ENCODE measurements at places on chromosomes 11 and 22.

DNA sequence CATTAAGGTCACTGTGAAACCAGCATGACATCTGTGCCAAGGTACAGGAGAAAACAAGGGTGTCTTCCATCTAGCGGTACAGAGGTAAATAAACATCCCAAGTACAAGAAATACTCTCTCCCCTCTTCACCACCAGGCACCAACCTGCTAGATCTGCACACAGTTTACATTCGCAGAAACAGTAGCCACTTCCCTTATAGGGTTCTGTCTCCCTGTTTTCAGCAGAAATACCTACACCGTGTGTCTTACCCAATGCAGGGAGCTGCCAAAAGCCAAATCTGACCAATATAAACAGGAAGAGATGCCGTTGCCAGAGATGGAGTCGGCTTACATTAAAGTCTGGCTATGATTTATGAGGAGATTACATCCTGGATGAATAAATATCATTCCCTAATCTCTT, 1.2 kb downstream of the SCN4B start:
- DNase-seq: no peak

GRCh38 chr11:16494918-16495691, 138.8 kb upstream of the SOX6 start:
- DNase-seq: no peak

- peak; percentile 77 for DNase-seq
Observed at GRCh38 chr11:76208438-76209374, 2.4 kb upstream of the WNT11 start.

GRCh38 chr11:67612751-67613150, 6.0 kb downstream of the NDUFV1 start:
- DNase-seq: no peak

- DNase-seq: no peak
Observed at GRCh38 chr11:1933416-1934334, 13.5 kb upstream of the MRPL23 start.

DNA sequence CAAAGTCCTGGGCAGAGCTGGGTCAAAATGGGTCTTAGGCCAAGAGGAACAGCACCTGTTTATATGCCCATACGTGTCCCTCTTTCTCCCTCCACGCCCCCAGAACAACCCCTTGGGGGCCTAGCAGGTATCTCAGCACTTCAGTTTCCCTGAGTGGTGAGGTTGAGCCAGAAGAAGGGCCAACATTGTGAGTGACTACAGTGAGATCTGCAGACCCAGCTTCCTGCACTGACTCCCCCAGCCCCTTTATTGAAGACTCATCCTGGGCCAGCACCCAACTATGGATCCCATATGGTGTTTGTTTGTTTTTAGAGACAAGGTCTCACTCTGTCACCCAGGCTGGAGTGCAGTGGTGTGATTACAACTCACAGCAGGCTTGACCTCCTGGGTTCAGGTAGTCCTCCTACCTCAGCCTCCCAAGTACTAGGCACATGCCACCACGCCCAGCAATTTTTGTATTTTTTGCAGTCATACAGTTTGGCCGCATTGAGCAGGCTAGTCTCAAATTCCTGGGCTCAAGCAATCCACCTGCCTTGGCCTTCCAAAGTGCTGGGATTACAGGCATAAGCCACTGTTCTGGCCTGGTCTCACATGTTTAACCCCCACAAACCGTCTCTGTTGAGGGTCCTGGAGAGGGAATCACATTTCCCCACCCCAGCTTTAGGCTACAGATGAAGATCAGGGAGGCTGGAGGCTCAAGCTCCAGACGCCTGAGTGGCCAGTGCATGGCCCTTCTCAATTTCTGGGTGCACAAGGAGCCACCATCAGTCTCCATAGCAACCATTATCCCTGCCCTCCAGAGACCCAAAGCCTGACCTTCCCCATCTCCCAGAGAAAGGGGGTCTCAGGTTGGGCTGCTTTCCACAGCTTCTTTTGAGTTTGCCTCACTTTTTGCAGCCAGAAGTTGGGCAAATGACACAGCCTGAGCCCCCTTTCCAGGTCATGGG, 1.7 kb upstream of the LARGE2 start:
- no peak for DNase-seq

DNA sequence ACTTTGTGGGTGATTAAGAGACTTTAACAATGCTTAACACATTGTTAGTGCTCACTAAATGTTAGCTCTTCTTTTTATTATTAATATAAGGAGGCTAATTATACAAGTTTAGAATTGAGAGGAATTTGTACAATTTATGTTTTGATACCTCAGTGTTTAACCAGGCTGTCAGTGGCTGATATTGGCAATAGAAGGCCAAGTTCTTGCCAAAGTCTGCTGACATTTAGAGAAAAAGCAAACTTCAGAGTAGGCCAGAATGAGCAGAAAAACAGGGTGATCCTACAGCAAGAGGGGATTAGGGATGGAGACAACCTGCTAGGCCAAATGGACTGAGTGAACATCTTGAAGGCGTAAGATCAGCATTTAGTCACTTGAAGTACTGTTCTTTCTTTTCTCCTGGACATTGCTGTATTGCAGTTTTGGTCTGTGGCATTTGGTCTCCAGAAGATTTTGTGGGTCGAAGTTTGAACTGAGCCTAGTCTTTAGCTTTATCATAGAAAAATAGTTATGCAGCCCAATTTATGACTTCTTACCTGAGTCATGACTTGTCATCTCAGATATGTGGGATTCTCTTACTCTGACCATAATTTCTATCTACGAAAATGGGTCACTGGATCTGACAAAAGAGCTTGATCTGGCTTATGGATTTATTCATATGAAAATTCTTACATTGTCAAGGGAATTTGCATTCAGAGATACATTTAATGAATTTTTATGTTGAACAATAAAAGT, 9.0 kb downstream of the TRIM44 start:
- DNase-seq: no peak

GRCh38 chr11:19982774-19983495, 177.3 kb downstream of the DBX1 start:
- DNase-seq: no peak

GRCh38 chr22:45242778-45243191, 2.1 kb upstream of the KIAA0930 start:
- DNase-seq: no peak

DNA sequence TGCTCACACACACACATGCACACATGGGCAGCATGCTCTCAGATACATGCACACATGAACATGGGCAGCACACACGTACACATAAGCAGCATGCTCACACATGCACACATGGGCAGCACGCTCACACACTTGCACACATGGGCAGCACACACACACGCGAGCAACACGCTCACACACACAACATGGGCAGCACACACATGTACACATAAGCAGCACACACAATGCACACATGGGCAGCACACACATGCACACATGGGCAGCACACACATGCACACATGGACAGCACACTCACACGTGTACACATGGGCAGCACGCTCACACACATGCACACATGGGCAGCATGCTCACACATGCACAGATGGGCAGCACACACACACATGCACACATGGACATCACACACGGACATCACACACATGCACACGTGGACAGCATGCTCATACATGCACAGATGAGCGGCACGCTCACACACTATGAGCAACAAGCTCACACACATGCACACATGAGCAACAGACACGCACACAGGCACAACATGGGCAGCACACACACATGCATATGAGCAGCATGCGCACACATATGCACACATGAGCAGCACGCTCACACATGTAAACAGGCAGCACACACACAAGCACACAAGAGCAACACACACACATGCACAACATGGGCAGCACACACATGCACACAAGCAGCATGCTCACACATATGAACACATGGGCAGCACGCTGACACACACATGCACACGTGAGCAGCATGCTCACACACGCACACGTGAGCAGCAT, 43.0 kb downstream of the RTN4R start:
- DNase-seq: no peak

DNA sequence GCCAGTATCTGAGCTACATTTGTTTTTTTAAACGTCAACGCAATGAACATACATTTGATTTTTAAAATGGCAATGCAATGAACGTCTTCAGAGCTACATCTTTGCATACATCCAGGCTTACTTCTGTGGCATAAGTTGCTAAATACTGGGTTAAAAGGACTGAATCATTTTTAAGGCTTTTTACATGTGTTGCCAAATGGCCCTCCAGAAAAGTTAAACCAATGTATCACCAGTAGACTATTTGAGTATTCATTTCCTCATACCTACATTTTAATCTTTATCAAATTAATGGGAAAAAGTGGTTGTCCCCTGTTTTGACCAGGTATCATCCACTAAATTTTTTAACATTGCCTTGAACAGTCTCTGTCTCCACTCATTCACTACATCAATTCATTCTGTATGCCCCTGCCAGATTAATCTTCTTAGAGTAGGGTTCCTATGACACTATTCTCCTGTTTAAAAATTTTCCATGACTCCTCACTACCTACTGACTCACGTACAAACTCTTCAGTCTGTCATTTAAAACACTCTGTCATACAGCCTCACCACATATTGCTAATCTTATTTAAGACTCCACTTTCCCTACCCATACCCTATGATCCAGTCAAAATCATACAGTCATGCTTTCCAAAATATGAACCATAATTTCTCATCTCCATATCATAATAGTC, 12.4 kb upstream of the PRRG4 start:
- no peak for DNase-seq

DNA sequence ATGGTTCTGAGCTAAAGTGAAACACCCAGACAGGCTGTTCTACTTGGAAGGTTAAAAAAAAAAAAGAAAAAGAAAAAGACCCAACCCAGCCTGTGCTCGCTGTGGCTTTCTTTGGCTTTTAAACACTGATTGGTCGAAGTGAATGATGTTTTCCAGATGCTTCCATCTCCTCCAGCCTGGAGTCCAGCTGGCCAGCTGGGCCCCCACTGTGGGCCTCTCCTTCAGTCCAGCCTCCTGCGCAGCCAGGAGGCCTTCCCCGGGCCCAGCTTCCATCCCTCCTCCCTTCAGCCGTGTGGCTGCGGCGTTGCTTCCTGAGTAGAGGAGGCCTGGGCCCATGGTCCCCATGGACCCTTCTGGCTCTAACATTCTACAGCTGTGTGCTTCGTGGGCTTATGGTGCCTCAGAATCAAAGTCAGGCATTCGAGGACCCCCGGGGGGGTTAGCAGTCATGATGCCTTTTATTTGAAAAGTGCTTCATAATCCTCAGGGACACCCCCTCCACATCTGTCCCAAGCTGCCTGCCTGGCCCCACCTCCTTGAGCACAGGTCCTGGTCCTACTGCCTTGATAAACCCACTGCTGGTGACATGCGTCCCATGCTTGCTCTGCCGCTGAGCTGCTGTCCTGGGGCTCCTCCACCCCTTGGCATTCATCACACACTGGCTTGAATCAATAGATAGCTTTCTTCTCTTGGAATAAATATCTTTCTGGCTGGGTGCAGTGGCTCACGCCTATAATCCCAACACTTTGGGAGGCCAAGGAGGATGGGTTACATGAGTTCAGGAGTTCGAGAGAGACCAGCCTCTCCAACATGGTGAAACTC, 42.2 kb upstream of the FBLN1 start:
- DNase-seq: no peak

GRCh38 chr11:16603890-16604793, 134.3 kb upstream of the C11orf58 start:
- DNase-seq: peak; percentile 37

- DNase-seq: no peak
Observed at GRCh38 chr11:1876361-1877063, 15.2 kb downstream of the PRR33 start.

- DNase-seq: no peak
Observed at GRCh38 chr22:46970411-46971098, 208.1 kb downstream of the TBC1D22A start.

DNA sequence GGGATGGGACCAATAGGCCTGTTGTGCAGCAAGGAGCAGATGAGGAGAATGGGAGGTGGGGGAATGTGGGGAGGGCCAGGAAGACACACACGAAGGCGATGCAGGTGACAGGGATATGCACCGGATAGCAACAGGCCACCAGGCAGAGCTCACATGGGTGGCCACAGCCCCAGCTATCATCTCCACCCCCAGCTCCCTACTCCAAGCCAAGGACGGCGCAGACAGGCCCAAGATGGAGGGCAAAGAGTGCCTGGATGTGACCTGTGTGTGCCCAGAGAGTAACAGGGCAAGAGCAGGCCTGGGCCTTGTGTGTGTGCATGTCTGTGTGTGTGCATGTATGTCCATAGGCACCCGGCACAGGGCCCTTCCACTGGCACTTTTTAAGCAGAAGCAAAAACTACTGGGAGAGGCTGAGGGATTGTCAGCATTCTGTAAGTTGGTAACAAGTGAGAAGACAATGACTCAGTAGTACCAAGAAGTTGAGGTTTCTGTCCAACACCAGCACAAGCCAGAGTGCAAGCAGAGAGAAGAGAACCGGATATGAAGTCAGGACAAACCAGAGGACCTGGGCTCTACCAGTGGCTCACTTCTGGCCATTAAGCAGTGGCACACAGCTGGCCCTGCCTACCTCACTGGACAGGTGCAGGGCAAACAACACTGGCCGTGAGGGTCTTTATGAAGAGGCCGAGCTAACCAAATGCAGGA, 36.4 kb downstream of the NRXN2 start:
- DNase-seq: no peak

- no peak for DNase-seq
Observed at GRCh38 chr11:69455969-69456368, 25.5 kb upstream of the LINC01488 start.

GRCh38 chr22:22226448-22227187, 18.0 kb upstream of the VPREB1 start:
- no peak for DNase-seq

DNA sequence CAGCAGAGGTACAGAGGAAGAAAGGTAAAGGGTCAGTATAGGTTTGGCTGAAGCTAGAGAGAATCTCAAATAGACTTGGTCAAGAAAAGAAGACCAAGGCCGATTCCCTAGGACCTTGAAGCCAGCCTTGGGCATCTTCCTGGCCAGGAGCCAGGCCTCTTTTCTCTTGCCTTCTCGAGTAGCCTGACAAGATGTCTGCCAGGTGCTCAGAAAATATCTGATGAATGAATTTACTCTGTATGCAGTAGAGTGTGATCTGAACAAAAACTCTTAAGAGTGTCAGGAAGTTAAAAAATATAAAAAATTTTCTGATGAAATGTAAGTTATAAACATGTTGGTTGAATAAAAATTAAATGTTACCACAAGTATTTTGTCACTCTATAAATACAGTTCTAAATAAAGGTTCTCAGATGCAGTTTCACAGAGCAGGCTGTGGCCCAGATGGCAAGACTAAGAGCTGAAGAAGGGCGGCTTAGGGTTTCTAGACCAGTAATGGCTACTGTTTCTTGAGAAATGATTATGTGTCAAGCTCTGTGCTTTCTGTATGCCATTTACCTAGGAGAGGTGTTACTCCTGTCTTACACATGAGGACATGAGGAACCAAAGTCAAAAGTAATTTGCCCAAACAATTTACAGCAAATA, 98.1 kb downstream of the ATXN10 start:
- DNase-seq: no peak

GRCh38 chr11:2418693-2419360, 18.3 kb downstream of the TSSC4 start:
- no peak for DNase-seq

- no peak for DNase-seq
Observed at GRCh38 chr22:38129021-38129420, 18.5 kb upstream of the BAIAP2L2 start.
